ENCODE measurements at places on chromosomes 11 and 22.
A peak's percentile ranks its signal among the peaks of the same experiment; 100 is the strongest.

DNA sequence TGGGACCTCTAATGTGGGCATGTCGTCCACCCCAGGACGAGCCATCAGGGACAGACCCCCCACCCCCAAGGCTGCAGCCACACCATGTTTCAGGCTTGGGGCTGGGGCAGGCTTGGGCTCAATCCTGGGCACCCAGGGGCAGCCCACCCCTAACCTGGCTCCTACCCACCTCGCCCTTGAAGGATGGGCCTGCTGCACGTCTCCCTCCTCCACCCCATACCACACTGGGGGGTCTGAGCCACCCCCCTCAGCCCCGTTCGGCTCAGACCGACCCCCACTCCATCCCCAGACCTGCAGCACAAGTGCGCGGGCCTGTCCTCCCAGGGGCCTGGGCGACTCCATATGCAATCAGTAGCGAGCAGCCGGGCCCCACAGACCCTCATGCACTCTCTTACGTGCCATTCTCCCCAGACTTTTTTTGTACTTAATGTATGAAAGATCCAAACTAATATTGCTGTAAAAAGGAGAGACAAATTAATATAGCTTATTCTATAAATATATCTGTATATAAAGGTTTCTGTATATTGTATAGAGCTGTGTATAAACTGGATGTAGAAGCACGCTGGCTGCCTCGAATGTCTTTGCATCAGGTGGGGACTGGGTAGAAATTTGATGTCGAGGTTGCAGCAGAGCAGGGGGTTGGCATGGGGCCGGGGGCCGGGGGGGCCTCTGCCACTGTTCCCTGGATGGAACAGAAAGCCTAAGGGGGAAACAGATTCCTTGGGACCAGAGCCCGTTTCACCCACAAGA is 5.8 kb upstream of the MYRF start:
- no peak for DNase-seq

GRCh38 chr22:22463855-22464540 is 44.5 kb downstream of the ZNF280B start:
- DNase-seq: peak; percentile 57

GRCh38 chr11:10599388-10600175 is 31.1 kb upstream of the LYVE1 start:
- no peak for DNase-seq

DNA sequence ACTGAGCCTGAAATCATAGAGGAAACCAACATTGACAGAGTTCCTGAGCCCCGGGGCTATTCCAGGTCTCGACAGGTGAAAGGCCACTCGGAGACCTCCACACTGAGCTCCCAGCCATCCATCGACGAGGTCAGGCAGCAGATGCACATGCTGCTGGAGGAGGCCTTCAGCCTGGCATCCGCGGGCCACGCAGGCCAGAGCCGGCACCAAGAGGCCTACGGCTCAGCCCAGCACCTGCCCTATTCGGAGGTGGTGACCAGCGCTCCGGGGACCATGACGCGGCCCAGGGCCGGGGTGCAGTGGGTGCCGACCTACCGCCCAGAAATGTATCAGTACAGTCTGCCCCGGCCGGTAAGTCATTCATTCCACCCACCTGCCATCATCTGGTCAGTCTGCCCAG is 54.9 kb downstream of the C11orf91 start:
- no peak for DNase-seq

DNA sequence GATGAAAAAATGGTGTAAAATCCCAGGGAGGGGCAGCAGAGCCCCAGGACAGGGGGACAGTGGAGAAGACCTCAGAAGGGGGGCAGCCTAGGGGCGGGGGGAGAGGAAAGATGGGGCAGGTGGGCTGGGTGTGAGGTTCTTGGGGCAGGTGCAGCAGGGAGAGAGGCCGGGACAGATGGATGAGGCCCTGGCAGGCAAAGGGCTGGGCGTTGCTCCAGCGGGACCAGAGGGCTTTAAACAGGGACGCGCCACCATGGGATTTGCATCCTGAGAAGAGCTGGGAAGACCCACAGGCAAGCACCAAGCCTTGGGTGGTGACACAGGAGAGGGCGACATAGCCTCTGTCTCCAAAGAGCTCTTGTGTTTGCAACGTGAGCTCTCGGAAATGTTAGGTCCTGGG is 1342.8 kb downstream of the TBC1D22A start:
- no peak for DNase-seq

- DNase-seq: no peak
These were observed 2.0 kb downstream of the PAAF1 start for GRCh38 chr11:73878771-73879170.
